NCI-H2081 treated with DMSO at 0.1 percent for 48 hours (cell line): ENCODE measurements at places on chromosomes 7 and 10.

GRCh38 chr7:113314594-113314993, 196.2 kb upstream of the SMIM30 start:
- DNase-seq = no peak

- no peak for DNase-seq
Observed at GRCh38 chr10:30701451-30702173, 72.1 kb upstream of the LYZL2 start.

GRCh38 chr7:132709971-132710567, 133.8 kb upstream of the PLXNA4 start:
- no peak for DNase-seq

GRCh38 chr10:131448171-131448570, 136.7 kb upstream of the TCERG1L start:
- no peak for DNase-seq

DNA sequence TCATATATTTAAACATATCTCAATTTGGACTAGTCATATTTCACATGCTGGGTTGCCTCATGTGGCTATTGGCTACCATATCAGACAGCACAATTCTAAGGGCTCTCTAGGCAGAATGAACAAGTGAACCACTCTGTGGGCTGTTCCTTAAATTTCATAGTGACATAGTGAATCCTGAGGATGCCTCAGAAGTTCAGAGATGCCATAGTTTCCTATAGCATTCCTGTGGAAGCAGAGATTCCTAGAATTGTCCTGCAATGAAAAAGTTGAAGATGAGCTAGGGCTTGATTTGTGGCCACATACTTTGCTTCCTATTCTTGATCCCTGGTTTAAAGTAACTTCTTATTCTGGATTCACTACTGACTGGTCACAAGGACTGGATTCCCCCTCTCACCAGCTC, 35.6 kb downstream of the MKX start:
- no peak for DNase-seq

DNA sequence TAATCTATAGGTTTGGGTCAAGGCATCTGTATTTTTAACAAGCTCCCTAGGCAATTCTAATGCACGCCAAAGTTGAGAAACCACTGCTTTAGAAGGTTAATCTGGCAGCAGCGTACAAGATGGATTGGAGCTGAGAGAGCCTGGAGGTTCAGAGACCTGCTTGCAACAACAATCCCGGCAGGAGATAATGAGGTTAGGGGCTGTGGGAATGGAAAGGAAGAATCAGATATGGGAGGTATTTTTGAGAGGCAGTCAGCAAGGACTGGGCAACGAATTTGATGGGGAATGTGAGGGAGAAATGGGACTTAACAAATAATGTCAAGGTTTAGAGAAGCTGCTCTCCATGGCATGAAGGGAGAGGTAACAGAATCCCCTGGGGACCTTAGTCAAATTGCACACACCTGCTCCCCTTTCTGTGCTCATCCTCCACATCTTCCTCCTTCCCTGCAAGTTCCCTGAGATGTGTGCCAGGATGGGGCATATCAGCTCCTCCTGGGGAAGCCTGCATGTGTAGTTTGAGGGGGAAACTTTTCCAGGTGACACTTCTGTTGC, 731.0 kb upstream of the GALNT17 start:
- no peak for DNase-seq

GRCh38 chr7:81162771-81163525, 244.1 kb upstream of the SEMA3C start:
- DNase-seq = no peak

- DNase-seq = no peak
Observed at GRCh38 chr7:71782051-71782450, 630.1 kb downstream of the CALN1 start.

DNA sequence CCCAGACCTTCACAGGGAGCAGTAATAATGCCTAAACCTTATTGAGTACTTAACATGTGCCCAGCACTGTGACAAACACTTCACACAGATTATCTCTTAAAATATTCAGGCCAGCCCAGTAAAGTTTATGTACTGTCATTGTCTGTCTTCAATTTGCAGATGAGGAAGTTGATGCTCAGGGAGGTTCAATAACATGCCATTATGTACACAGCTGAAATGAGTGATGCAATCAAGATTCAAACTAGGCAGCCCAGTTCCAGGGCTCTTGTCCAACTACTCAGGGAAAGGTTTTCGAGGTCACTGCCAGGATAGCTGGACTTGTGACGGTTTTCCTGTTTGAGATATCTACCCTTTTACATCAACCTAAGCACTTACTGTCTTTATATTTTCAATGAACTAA, 56.1 kb downstream of the AUTS2 start:
- DNase-seq = peak; percentile 43

GRCh38 chr7:102140952-102141370, 145.7 kb upstream of the SH2B2 start:
- DNase-seq = no peak
